ENCODE measurements at places on chromosomes 5 and 9.

DNA sequence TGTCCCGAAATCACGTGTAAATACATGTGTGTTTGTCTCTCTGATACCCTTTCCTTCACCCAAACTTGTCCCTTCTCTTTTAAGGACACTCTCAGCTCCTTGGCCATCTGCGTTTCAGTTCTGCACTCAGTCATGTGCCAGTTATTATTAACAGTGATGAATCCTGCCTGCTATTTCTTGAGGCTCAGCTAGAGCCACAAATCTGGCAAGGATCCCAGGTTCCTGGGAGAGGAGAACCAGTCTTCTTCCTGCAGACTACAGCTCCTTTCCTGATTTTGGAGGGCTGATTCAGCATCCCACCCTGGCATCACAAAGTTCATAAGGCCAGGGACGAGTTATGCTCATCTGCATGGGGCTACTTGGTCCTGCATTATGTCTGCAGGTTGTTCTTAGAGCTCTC lies 5.6 kb downstream of the MAMDC2 start:
- no peak for DNase-seq

DNA sequence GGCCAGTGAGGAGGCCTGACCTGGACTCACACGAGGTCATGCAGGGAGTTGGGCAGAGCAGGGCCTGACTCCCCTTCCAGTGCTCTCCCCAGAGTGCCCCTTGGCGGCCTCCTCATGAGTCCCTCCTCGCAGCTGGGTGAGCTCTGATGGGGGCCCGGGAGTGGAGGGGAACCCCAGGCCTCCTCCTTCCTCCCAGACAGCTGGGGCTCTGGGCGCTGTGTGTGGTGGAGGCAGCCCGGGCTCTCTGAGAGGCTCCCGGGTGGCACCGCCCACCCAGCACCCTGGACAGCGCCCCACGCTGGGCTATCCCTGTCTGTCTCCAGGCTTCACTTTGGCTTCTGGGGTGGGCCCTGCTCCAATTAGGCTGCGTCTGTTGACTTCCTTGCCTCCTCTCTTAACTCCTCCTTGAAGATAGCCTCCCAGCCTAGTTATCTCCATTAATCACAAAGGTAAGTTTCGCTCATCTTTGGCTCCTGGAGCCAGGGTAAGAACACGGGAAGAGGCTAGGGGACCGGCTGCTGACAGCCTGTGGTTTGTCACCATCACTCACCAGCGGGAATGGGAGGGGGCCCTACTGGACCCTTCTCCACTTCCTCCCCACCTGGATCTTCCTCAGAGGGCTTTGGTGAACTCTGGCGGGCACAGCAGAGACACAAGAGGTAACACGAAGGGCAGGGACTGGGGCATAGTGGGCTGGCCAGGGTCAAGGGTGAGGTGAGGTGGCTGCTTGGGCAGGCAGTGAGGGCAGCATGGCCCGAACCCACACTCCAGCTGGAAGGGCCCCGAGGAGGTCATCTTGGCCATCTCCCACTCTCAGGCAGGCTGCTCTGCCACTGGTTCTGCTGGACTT lies 13.1 kb downstream of the PSD2 start:
- DNase-seq, result no peak

DNA sequence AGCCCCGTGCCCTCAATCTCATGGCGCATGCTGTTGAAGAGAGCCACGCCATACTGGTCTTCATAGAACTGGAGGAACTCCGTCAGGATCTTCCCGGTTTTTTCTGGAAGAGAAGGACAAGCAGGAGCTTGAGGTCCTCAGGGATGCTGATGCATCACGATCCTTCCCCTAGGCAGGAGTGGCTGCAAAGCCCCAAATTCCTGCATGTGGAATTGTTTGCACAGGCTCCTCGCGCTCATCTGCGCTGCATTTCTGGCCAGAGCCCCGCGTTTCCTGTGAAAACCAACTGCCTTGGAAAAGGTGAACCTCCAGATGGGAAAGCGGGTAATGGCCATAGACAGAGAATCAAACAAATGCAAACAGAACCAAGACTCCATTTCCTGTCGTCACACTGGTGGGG lies 80.4 kb downstream of the LRSAM1 start:
- no peak for DNase-seq

DNA sequence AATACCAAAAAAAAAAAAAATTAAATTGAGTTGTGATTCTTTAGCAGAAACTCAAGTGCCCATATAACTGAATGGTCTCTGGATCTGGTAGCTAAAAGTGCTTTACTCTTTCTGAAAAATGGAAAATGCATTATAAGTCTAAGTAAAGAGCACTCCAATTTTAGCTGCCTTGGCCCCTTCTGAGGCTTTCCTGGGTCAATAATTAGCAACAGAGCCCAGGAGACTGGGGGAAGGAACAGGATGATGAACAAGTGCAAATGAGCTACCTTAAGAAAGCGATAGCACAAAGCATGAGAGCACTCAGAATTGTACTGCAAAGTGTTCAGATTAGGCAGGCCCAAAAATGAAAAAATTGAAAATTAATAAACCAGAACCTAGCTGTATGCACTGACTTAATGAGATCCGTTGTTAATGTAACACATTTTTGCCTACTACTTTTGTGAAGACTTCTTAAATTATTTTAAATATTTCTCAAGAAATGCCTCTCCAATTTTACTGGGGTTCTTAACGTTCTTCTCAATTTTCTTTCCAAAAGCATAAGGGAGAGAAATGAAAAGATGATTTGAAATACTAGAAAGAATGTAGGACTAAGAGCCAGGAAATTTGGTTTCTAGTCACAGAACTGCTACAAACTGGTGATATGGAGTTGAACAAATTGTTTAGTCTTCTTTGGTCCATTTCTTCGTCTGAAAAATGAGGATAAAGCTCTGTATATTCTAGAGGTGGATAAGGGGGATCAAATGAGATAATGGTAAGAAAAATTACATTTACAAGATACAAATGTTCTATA lies 566.1 kb downstream of the PDE4D start:
- no peak for DNase-seq

DNA sequence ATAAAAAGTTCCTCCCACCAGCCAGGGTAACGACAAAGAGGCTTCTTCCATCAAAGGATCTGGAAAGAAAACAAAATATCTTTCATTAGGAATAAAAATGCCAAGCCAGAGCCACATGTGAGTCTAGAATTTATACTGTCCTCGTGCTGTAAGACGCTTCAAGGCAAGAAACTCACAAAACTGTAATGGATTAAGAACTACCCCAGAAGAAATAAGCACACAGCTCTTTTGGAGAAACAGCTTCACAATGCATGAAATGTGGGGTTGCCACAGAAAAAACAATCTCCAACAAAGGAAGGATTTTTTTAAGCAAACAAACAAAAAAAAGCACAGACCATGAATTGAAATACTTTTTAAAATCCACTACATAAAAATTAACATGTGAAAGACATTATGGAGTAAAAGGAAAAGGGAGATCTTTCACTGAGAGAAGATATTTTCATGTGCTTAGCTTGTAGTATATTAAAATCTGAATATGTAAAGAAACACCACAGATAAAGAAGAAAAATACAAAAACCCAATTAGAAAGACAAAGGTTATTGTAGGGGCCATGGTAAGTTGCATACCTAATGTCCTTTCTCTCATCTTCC lies 140.5 kb upstream of the NFIL3 start:
- DNase-seq, result no peak

DNA sequence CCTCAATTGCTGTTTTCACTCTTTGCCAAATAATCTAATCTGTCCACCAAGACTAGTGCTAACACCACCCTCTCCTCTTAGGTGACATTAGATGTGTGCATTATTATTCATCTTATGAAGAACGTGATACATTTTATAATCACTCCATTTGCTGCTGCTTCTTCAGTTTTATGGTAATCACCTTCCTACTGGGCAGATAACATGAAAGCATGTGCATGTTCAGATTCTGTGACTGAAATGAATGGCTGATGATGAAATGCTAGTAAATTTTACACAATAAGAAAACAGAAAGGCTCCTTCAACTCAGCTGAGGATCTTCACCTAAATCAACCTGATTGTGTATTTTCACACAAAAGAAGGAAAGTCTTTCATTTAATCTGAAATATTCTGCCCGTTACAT lies 577.6 kb downstream of the CSNK1G3 start:
- DNase-seq, result no peak

DNA sequence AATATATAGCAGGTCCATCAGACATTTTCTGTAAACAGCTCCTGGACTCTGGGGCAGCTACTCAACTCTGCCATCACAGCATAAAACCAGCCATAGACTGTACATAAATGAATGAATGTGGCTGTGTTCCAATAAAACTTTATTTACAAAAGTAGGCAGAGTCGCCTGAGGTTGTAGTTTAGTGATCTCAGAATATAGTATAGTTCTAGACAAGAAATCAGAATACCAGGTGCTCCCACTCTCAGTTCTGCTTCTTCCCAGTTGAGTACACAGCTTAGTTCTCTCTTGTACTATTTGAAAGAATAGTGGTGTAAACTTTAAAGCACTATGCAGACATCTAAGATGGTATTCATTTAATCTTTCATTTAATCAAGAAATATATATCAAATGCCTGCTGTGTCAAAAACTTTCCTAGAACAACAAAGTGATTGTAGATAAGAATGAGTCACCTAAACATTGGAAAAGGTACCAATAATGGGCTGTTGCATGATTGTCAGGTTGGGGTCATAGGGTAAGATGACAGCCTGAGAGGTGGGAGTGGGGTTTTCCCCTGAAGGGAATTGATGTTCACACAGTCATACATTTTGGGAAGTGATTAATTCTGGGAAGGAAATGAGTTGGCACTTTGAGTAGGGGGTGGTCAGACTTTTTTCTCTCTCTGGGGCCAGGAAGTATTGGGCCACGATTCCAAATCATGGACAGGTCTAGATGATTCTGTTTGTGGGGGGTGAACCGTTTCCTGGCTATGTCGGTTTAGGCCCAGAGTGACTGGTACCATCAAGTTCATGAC lies 37.0 kb downstream of the TNFSF8 start:
- no peak for DNase-seq

DNA sequence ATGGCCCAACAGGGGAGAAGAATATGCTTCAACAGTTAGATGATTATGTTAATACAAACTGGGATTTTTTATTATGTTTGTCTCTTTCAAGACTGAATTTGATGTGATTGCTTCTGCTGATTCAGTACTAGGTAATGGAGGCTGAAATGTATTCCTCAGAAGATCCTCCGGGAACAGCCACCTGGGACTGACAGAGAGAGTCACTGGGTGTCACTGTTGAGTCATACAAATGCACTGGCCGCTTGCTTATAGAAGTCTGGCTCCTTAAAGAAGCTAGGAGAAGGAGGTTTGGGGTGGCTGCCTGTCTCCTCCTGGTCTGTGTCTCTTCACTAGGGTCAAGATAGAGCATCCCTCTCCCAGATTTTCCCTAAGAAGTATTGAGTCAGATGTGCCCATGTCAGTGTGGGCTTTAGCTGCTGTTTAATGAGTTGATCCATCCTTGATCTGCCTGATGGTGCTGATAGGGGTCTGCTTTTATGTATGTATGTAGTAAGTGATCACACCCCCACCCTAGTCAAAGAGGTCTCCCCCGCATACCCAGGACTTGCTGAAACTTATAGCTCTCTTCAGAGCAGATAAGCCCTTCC lies 773.4 kb downstream of the BRINP1 start:
- DNase-seq, result no peak

- no peak for DNase-seq
These were observed 205.5 kb upstream of the SLC24A2 start for GRCh38 chr9:19994296-19994695.

GRCh38 chr5:173719731-173720082 lies 103.3 kb upstream of the BOD1 start:
- DNase-seq, result no peak

- no peak for DNase-seq
These were observed 25.0 kb downstream of the LARP1 start for GRCh38 chr5:154780128-154780527.

DNA sequence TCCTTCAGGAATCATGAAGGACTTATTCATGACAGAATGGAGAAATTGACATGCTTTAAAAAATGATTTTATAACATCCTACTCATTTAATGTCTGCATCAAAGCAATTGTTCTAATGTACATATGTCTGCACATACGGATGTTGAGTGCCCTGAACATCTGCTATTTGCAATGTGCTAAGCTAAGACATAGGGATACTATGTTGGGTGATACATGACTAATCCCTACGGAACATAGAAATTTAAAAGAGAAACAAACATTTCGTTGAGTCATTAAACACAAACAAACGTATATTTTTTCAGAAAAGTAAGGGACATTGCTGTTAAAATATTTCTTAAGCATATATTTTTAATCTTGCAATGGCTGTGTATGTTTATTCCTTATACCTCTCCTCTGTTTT lies 686.5 kb upstream of the ADAMTS16 start:
- no peak for DNase-seq

DNA sequence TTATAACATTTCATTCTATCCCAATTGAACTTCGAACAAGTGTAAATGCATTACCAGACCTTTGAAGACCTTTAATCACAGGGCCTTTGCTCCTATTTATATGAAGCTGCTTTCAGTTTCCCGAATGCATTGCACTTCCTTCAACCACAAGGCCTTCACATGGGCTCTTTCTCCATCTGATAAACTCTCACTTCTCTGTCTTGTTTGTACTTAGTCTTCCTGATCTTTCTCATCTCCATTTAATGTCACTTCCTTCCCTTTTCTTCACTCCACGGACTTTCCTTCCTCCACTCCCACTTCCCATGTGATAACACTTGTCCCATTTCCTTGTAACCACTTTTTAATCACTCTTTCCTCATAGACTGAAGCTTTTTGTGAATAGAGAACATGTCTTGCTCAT lies 74.3 kb upstream of the TNC start:
- DNase-seq, result no peak

- no peak for DNase-seq
These were observed 14.4 kb downstream of the PDE6A start for GRCh38 chr5:149930043-149930748.

DNA sequence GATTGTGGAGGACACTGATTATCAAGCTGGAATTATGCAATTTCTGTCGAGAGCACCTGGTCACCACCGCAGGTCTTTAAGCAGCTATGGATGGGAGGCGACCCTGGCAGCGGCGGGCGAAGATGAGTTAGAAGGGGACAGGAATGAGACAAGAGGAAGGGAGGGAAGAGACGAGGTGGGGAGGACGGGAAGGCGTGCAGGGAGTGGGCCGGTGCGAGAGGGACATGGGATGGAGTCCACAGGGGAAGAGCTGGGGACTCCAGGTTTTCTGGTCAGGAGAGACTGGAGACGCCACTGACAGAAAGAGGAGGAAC lies 192.3 kb downstream of the MELK start:
- no peak for DNase-seq

Data from AG04449 (cell line).